Stimulated activated CD8-positive, alpha-beta memory T cell treated with anti-CD3 and anti-CD28 coated beads, Interleukin-15, amount 100 ng/mL, for 1 hour (primary cell): ENCODE measurements at places on chromosomes 11 and 22.

DNA sequence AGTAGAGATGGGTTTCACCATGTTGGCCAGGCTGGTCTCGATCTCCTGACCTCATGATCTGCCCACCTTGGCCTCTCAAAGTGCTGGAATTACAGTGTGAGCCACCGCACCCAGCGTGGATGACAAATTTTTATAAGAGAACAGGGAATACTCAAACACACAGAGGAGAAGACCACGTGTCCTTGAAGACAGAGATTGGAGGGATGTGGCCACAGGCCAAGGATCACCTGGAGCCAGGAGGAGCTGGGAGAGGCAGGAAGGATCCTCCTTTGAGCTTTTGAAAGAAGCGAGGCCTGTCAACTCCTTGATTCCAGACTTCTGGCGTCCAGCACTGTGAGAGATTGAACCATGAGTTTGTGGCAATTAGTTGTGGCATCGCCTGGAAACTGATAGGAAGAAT, 1049.5 kb downstream of the TBC1D22A start:
- DNase-seq, result no peak

DNA sequence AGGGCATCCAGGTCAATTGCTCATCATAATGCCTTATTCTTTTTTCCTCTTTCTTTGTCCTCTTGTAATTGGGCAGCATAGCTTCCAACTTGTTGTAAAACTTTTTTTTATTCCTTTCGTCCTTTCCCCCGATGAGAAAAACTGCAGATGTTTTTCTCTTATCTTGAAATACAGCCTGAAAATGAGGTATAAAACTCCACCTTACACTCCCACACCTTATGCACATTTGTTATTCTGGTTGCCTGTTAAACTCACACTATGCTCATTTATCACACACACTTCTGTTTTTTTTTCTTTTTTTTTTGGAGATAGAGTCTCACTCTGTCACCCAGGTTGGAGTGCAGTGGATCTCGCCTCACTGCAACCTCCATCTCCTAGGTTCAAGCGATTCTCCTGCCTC, 1.9 kb upstream of the OR51A2 start:
- DNase-seq, result no peak

DNA sequence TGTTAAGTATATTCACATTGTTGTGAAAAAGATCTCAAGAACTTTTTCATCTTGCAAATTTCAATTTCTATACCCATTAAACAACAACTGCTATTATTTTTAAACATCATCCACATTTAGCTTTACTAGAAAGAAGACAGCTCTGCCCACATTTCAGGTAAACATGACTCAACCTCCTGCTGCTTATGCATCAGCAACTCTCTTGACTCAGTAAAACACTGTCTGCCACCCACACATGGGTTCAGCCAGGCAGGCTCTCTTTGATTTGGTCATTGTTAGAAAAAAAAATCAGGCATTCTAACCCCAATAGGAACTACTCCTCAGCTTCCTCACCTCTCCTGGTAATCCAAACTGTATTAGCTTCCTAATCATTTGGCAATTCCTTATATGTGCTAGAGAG, 5.1 kb upstream of the ENDOD1 start:
- DNase-seq, result no peak

- DNase-seq, result no peak
Measured at GRCh38 chr11:58613228-58613627, 9.2 kb upstream of the CNTF start.

GRCh38 chr22:31569126-31569525, 72.8 kb downstream of the SFI1 start:
- DNase-seq, result no peak

DNA sequence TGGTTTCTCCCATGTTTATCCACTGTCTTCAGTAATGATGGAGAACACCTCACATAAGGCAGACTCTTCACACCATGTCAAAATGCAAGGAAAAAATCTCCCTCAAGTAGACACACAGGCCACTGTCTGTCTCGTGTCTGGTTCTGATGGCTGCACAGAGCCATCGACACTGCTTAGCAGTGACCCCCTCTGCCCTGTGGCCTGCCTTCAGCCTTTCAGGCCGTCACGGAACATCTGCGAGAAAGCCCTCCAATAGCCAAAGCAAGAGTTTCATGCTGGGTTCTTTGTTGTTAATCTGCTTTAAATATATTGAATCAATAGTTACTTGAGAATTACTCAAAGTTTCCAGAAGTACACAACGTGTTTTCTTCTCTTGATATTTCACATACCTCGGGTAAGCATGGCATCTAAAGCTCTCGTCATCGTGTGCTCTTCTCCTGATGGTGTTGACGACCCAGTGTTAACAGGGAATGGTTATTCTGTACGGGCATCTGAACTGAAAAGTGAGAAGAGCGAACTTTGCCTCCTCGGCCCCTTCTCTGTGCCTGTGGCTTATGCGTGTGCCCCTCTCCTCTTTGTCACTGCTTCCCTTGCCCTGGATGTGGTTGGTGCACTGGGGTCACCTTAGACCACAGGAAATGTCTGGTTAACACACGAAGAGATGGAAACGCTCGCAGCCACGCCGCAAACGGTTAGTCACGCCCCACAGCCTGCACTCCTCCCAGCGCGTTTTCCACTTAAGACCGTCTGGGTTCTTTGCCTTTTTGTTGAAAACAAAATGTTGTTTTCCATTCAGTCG, 33.4 kb upstream of the CTTN start:
- peak; percentile 34 for DNase-seq

DNA sequence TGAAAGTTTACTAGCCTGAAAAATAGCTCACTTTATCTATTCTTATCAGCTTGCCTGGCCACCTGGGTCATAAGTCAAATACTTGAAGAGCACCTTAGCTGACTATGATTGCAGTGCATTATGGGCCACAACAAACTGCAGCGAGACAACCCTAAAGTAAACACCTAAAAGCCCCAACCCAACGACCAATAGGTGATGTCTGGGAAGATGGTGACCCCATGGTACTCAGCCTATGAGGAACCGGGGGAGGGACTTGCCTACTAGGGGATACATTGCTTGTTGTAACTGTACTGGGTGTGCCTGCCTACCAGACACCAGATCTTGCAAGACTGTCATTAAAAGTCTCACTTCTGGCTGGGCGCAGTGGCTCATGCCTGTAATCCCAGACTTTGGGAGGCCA, 35.6 kb upstream of the APOBEC3A start:
- no peak for DNase-seq

- no peak for DNase-seq
Measured at GRCh38 chr22:17777717-17778044, 3.4 kb upstream of the BID start.

GRCh38 chr11:115503886-115504275, 334 bp downstream of the CADM1 start:
- DNase-seq, result no peak
